NT2/D1 (cell line): ENCODE measurements at places on chromosomes 13 and 19.

GRCh38 chr13:41490371-41491015 lies 33.1 kb downstream of the RGCC start:
- DNase-seq, result no peak

DNA sequence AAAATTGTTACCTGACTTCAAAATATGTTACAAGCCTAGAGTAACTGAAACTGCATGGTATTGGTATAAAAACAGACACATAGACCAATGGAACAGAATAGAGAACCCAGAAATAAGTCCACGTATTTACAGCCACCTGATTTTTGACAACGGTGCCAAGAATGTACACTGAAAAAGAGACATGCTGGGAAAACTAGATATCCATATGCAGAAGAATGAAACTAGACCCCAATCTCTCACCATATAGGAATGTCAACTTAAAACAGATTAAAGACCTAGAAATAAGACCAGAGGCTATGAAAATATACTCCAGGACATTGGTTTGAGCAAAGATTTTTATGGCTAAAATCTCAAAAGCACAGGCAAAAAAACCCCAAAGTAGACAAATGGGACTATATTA lies 76.5 kb downstream of the LATS2 start:
- DNase-seq, result no peak

GRCh38 chr19:27964185-27964584 lies 1248.8 kb downstream of the UQCRFS1 start:
- DNase-seq, result no peak

- no peak for DNase-seq
Observed at GRCh38 chr13:51913421-51914136, 51.8 kb downstream of the CCDC70 start.

GRCh38 chr13:98559169-98559568 lies 17.7 kb downstream of the STK24 start:
- no peak for DNase-seq

DNA sequence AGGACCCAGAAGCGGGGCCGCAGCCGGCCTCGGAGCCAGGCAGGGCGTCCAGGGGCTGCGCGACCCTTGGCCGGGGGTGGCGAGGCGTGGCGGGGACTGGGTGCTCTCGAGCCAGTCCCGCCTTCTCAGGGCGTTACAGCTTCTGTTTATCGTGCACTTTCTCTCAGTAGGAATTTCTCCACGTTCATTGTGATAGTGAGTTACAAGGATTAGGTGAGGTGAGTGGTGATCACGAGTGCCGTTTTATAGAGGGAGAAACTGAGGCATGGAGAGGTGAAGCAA lies 600 bp downstream of the AP1M1 start:
- DNase-seq, result no peak

GRCh38 chr13:94617389-94618000 lies 15.8 kb downstream of the GPR180 start:
- DNase-seq, result no peak

DNA sequence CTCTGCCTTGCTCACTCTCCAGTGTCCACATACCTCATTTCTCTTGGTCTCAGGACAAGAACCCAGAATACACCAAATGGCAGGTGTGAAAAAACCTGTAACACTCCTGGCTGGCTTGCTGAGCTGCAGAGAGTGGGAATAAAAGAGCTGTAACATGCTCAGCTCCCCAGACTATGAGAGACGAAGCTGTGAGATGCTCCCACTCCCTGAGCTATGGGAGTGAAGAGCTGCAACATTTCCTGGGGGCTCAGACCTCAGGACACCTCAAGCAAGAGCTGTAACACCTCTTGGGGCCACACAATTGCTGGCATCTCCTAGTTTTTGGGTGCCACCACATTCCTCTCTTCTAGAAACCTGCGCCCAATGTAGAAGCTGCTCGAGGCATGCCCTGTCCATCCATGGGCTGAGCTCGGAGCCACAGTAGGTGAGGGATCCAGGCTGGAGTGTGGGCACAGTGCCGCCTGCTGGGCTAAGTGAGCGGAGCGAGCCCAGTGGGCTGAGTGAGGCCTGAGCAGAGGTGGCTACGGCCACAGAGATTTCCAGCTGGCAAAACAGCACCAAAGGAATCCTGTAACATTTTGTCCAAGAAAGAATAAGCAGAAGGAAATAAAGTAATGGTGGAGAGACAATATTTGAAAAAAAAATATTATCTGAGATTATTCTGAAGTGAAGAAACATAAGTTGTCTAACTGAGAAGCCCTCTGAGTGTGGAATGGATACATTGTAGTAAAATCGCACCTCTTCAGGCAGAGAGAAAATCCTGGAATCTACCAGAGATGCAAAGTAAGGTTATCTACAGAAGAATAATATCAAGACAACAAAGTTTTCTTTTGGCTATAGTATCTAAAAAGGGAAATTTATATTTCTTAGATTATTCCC lies 186.2 kb upstream of the PCDH9 start:
- peak; percentile 28 for DNase-seq

GRCh38 chr19:10717054-10717355 lies 874 bp upstream of the DNM2 start:
- no peak for DNase-seq

- DNase-seq, result no peak
Observed at GRCh38 chr13:59450229-59450628, 713.5 kb downstream of the DIAPH3 start.

DNA sequence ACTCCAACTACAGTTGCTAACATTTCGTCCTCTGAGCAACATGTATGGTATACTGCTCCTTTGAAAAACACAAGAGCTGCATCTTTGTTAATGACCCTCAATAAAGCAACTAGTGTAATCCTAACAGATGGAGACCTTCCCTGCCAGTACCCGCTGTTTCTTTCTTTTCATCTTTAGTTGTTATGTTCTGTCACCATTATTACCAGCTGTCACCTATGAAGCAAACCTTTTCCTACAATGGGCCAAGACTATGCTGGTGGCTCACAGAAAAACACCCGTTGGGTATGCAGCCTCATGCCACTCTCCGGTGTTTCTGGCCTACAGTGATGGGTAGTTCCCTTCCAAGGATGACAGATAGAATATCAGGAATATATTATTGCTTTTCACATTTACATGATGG lies 29.7 kb upstream of the CYSLTR2 start:
- DNase-seq, result no peak

DNA sequence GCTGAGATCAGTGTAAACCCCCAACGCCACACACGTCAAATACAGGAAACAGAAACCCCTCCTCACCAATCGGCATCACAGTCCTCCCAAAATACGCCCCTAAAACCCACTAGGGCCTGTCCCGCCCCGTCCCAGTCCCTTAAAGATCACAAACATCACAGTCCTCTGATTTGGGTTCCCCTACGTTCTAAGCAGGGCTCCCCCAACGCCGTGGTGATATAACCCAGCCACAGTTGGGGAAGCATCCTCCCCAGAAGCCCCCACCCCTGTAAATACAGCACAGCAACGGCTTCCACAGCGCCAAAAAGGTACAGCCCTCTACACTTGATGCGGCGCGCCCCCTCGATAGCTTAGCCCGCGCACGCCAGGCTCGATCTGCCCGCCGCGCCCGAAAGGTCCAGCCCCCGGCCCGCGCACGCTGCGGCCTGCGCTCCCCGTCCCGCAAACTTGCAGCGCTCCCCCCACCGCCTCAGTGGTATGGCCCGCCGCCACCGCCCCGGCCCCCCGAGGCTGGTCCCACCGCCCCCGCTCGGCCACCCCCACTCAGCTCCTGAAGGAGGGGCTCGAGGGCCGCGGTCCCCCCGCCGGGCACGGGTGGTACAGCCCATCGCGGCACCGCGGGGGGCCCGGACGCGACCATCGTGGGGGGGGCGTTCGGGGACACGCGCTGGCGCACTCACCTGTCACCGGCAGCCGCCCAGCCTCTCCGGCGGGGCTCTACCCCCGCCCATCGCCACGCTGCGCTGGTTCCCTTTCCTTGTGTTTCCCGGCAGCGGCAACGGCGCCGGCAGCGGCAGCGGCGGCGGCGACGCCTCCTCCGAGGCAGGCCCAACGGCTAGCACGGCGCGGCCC lies at the start of gene AKT2:
TSS of gene AKT2 (minus strand) at position 845 of the 852 bp plus-strand sequence. CDS start 20,078 bp downstream, outside the sequence.
- peak; percentile 51 for DNase-seq

DNA sequence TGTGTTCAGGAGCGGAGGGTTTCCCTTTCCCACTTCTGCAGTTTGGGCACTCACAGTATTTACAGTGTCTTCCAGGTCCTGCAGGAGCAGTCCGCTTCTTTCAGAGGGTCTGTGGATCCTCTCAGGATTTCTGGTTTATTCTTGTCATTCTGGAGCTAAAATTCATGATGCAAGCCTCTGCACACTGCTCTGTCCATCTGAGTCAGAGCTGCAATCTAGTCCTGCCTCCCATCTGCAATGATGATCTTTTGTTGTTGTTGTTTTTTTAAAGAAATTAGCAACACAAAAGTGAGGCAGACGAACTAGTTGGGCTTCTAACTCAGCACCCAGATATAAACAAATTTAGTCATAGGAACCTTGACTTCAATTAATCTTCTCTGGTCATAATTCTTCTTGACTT lies 86.5 kb downstream of the DLEU7 start:
- DNase-seq, result no peak

- DNase-seq, result no peak
Observed at GRCh38 chr13:52652980-52653303, 306 bp downstream of the SUGT1 start.

- DNase-seq, result no peak
Observed at GRCh38 chr13:69601661-69602060, 506.0 kb upstream of the ATXN8OS start.

- no peak for DNase-seq
Observed at GRCh38 chr13:78762825-78763224, 103.9 kb upstream of the OBI1 start.

DNA sequence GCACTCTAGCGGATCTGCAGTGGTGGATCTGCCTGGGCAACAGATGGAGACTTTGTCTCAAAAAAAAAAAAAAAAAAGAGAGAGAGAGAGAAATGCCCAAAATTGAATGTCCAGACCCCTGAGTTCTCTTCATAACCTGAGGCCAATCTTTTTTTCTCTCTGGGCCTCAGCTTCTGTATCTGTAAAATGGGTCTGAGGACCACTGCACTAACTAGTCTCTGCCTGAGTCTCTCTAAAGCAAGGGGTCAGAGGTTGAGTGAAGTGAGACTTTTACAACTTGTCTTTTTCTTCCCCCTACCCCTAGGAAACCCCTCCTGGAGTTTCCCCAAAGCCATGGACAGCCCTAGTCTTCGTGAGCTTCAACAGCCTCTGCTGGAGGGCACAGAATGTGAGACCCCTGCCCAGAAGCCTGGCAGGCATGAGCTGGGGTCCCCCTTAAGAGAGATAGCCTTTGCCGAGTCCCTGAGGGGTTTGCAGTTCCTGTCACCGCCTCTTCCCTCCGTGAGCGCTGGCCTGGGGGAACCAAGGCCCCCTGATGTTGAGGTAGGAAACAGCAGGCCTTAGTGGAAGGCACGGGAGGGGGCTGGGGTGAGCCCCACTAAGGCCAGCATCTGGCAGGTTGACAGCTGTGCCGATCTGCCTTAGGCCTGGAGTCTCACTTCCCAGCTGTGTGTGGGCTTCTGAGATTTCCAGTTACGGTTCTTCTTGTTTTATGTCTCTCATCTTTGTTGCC lies 1.8 kb downstream of the TMEM91 start:
- DNase-seq, result no peak

DNA sequence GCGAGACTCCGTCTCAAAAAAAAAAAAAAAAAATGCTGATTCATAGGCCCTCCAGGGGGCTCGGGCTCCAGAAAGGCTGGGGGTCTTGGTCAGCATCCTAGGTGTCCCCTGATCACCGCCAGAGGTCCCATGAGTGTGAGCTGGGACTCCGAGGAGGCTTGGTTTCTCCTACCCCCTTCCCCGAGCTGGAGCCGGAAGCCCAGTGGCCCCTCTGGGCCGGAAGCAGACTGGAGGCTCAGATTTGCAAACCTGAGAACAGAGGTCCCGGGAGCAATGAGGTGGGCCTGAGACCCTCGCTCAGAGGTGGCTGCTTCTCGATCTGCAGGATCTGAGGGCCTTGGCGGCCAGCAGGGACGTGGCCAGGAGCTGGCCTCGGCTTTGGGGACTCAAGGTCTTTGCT lies 41.5 kb downstream of the EFNA2 start:
- DNase-seq, result no peak

GRCh38 chr19:46155237-46155636 lies 7.2 kb downstream of the IGFL2 start:
- no peak for DNase-seq

DNA sequence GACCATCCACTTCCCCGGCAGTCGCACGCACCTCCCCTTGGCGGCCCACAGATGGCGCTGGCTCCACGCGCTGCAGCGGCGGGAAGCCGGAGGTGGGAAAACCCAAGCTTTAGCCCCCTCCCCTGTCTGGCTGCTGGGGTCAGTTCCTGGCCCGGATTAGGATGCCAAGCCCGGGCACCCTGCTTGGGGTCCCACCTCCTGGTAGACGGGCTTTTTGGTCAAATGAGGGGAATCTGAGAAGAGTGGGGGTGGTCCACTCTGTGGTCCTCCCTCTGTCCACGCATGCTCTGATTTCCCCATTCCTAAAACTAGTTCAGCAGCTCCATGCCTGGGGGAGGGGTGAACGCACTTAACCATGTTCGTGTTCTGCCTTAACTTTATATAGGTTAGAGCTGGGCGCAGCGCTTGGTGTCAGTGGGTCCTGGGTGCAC lies 8.1 kb upstream of the ADGRE2 start:
- peak; percentile 49 for DNase-seq

GRCh38 chr13:71312923-71313322 lies 554.1 kb downstream of the DACH1 start:
- DNase-seq, result no peak

GRCh38 chr13:23455401-23456185 lies 22.1 kb upstream of the SACS start:
- no peak for DNase-seq

- DNase-seq, result no peak
Observed at GRCh38 chr13:33004511-33004910, 11.7 kb upstream of the KL start.

DNA sequence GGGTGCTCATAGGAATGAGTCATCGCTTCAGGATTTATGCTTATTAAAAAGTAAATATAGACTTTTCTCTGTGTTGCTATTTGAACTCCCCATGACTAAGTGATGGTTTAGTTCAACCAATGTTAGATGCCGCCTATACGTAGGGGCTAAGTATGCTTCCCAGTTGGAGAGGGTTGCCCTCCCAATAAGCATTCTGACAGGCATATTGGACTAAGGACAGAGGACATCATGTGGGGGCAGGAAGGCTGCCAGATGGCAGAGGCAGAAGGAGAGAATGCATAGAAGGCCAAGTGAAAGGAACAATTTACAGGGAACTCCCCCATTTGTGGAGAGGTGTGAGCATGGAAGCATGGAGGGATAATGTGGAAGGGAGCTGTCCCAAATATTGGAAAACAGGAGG lies 318.4 kb upstream of the OBI1 start:
- DNase-seq, result no peak
